ENCODE measurements at places on chromosomes 1 and 21.
A peak's percentile ranks its signal among the peaks of the same experiment; 100 is the strongest.

DNA sequence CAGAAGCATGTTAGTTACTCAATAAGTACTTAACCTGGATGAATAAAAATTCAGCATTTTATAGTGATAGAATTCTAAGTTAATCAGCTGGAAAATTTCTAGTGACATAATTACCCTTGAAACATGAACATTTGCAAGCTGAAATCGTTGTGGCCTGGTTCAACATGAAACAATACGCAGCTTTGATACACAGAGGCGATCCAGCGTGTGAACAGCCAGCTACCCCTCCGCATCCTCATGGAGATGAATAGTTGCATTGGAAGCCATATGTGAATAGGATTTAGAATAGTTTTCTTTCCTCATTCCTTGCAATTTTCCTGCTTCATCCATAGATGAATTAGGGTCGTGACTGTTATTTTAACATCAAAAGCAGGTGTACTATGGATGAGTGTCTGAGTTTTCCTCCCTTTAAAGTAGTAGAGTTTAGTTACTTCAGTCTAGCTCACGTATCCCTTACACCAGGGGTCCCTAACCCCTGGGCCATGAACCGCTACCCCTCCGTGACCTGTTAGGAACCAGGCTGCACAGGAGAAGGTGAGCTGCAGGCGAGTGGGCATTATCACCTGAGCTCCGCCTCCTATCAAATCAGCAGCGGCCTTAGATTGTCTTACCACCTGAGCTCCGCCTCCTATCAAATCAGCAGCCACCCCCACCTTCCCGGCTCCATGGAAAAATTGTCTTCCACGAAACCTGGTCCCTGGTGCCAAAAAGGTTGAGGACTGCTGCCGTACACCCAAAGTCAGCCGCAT is 6.2 kb upstream of the TARBP1 start:
- DNase-seq: no peak

GRCh38 chr21:42760951-42761751 is 107.7 kb downstream of the PDE9A start:
- no peak for DNase-seq

- DNase-seq: no peak
These were observed 9.9 kb upstream of the KLF18 start for GRCh38 chr1:44151332-44151731.

- DNase-seq: peak; percentile 44
These were observed 6.5 kb downstream of the IRF2BP2 start for GRCh38 chr1:234603221-234604204.

GRCh38 chr1:25893116-25893515 is 13.1 kb downstream of the STMN1 start:
- DNase-seq: no peak

GRCh38 chr21:31838586-31839355 is 34.0 kb upstream of the HUNK start:
- DNase-seq: peak; percentile 1

DNA sequence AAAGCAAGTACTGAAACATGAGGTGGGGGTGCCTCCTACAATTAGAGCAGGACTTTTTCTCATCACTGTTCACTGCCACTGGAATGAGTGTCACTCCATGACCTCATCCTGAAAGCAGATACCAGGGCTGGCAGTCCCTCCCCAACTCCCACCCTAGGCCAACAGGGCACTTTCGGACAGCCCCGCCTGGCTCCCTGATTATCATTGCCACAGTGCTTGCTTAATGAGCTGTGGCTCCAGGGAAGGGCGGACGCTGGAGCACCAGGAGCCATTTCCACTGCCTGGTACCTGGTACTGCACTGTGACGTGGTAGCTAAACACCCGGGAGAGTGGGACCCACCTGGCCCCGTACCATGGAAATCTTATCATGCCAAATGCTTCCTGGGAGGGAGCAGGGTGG is 22.3 kb downstream of the SLC9A1 start:
- DNase-seq: no peak

DNA sequence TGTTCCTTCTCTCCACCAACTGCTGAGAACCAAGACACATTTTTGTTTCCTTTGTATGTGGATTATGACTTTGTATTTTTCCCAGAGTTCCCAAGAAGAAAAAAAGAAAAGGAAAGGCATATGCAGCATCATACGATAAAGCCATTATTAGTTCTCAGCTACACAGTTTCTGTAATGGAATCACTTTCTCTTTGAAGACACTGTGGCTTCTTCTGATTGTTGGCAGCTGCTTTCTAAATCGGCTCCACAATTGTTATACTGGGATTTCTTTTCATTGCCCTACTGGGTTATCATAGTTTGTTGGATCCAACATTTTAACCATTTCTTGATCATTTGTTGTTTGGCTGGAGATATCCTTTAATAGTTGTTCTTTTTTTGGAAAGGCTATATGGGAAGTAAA is 89.5 kb upstream of the HIVEP3 start:
- no peak for DNase-seq

GRCh38 chr1:150895618-150896017 is 8.7 kb downstream of the CTXND2 start:
- DNase-seq: no peak

GRCh38 chr1:239997515-239998311 is 94.0 kb upstream of the FMN2 start:
- DNase-seq: peak; percentile 34

DNA sequence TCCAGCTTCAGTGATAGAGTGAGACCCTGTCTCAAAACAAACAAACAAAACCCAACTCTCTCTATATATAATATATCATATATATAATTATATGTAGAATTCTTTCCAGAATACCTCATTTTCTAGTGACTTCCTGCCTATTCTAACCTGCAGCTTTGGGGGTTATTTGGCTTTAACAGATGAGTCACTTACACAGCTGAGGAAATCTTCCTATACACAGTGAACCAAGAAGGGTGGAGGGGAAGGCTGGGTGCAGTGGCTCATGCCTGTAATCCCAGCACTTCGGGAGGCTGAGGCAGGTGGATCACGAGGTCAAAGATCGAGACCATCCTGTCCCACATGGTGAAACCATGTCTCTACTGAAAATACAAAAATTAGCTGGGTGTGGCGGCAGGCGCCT is 9.2 kb downstream of the RAB29 start:
- DNase-seq: no peak

DNA sequence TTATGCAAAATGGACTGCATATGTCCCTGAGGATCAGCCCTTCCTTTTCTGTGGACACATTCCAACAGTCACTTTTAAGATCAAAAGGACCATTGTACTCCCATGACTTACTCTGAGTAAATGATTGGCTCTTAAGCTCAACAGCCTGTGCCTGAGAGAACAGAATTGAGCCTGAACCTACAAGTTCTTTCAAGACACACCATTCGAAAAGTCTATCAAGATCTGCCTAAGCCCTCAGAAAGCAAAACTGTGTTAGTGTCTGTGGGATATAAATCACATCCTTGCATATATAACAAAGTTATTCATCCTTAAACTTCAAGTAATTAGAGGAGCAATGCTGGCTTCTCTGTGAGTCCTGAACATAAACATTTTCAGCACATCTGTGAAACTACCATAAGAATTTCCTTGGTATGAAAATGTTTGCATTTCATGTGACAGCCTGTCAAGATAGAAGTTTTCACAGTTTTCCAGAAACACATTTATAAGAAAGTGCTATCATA is 41.6 kb downstream of the PCNX2 start:
- no peak for DNase-seq

GRCh38 chr1:59917785-59918180 is 8.8 kb downstream of the CYP2J2 start:
- DNase-seq: no peak

DNA sequence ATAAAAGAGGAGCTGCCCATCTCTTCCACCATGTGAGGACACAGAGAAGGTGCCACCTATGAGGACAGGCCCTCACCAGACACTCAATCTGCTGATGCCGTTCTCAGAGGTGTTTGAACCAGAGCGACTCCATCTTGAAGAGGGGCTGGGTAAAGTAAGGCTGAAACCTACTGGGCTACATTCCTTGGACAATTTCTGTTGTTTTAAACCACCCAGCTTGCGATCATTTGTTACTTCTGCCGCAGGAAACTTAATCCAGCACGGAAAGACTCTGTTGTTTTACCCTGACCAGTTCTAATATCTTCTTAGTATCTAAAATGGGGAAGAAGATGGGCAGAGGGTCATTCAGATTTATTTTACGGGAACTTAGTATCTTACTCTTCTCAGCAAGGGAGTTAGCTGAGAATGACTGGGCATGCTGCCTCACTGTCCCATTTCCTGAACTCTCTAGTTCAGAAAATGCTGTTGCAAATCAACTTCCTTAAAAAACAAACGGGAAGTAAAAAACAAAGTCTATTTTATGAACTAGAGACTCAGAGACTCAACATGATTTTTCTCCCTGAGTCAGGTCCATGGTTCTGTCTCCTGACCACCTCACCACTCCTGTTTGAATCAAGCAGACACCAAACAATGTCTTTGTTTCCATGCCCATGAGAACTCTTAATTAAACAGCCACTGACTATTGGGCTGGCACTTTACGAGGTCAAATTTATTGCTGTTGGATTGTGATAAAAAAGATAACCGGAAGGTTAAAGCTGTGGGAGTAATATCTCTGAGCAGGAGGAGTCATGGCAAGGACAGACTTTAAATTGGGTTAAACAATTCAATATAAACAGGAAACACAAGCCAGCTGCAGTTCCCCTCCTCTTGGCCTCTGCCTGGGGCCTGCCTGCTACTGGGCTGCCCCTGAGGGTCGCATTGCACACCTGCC is 23.8 kb upstream of the IFNAR1 start:
- peak; percentile 95 for DNase-seq

DNA sequence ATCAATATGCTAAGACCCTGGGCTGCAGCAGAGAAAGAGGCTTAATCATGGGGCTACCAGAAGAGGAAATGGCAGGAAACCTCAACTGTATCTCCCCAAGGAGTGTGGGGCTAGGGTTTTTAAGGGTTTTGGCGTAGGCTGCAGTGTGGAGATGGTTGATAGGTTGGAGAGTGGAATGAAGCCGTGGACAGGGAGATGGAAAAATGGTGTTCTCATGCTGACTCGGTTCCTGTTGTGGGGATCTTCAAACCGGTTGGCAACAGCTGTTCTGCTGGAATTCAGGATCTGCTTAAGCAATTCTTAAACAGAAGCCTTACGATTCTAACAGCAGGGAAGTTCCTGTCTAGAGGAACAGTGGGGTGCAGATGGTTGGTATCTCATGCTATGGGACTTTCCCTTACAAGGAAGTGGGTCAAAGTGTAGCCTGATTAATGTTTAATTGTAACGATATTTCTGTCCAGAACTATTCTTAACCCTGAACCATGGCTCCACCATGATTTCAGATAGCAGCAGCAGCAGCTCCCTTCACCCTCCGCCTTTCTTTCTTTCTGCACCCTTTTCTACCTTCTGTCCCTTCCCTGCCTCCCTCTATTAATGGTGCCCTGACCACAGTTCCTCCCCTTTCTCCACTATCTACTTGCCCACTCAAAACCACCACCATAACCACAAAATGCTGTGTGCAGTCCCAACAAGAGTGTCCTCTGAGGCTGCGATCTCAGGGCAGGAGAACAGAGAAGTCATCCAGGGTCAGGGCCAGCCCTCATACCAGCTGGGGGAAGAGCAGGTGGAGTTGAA is 30.8 kb downstream of the RSPH1 start:
- peak; percentile 73 for DNase-seq

GRCh38 chr1:203676455-203676854 is 49.8 kb downstream of the ATP2B4 start:
- no peak for DNase-seq

GRCh38 chr1:49651136-49651535 is 372.6 kb downstream of the AGBL4 start:
- DNase-seq: no peak

DNA sequence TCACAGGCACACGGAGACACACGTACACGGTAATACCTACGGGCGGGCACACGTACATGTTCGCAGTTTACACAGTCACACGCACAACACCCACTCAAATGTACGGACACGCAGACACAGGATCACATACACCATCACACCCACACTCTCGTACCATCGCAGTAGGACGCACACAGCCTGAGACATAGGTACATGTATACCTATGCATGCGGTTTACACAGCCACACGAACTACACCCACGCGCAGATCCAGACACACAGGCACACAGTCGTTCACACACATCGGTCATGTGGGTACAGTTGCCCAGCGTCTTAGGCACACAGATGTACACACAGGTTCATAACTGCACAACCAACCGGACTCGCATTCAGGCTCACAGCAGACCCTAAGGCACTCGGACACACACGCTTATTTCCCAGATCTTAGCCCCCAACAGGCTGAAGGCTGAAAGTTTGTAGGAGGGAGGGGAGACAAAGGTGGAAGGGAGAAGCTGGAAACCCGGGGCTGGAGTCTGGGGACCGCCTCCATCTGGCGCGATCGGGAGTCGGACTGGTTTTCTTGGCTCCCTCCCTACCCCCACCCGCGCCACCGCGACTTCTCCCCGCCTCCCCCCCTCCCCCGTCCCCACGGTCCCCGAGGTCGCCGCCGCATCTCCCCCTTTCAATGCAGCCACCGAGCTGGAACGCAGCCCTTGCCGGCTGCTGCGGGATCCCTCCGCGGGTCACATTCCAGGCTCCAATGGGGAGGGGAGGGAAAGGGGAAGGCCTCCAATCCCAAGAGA is 51.9 kb upstream of the SYNC start:
- no peak for DNase-seq

DNA sequence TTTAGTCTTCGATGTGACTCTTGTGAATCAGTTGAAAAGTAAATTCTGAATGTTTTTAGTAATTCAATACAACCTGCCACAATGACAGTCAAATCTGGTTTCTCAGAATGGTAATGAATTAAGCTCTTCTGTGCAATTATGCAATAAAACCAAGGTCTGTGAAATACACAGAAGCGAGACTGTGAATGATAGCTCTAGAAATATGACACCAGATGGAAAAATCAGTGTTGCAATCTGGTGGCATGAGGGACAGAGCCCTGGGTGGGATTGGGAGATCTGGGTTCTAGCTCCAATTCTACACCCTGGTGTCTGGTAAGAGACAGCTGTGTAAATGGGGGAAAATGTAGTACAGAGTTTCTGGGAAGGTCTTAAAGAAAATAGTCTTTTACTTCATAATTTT is 586.4 kb upstream of the ZRANB2 start:
- peak; percentile 8 for DNase-seq

GRCh38 chr1:216923601-216924000 is 200.4 kb upstream of the ESRRG start:
- DNase-seq: no peak

DNA sequence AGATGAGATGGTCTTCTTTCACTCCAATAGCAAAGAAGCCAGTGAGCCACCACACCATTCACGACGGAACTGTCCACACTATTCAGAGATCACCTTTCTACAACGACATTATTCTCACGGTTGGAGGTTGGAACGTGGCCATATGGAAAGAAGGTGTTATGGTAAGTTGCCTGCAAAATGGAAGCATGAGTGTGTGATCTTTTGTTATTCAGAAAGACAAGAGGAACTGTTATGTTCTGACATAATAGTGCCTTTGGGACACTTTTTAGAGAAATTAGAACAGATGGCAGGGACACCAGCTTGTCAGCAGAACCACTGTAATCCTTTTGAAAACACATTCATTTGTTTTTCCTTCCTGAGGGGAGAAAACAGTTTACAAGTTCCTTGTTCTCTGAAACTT is 75.8 kb upstream of the MCOLN3 start:
- no peak for DNase-seq

DNA sequence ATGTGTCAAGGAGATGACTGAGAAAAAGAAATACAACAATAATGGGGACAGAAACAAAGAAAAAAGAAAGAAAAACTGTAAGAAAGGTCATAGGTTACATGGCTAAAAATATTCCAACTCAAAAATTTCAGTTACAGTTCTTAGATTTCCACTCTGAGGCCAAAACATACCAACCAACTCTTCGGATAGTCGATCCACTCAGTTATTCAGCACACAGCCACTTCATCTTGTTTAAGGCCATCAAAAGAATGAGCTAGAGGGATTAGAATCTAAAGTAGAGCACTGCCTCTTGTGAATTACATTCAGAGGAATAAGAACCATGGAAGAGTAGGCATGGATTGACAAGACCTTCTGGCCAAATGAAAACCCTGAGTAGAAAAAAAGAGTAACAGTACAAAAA is 277.0 kb downstream of the MRPL39 start:
- DNase-seq: no peak

Measured in suppressor macrophage treated with lipopolysaccharide for 4 hours (primary cell).